ENCODE measurements at places on chromosomes 2 and 18.

DNA sequence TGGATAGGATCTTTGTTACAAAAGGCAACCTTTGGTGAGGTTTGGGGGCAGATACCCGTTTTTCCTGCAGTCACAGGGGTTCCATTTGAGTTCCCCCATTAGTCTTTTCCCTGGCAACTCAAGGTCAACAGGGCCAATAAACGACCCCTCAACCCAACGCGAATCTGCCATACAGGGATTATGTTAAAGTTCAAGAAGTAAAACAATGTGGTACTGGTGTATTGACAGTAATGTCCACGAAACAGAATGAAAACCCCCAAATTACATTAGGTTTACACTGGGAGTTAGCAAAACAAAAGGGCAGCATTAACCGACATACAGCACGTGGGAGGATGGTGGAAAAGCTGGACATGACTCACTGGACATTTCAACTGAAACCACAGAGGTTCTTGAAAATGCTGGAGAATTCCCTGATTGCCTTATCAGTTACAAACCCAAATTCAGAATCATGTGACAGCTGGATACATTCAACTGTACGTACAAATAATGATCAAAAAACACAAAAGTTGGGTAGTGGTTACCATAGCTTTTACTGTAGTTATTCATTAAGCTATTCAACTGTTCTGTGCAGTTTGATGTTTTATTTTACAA is 4.9 kb upstream of the IMP4 start:
- peak overlapping the region; percentile 32 for H3K4me3 ChIP-seq
- H3K36me3 ChIP-seq: no peaks in the 10 kb centered on the region
- H3K27ac ChIP-seq: peak overlapping the region; percentile 83
- no peak for DNase-seq
- no peaks in the 10 kb centered on the region for H3K27me3 ChIP-seq

DNA sequence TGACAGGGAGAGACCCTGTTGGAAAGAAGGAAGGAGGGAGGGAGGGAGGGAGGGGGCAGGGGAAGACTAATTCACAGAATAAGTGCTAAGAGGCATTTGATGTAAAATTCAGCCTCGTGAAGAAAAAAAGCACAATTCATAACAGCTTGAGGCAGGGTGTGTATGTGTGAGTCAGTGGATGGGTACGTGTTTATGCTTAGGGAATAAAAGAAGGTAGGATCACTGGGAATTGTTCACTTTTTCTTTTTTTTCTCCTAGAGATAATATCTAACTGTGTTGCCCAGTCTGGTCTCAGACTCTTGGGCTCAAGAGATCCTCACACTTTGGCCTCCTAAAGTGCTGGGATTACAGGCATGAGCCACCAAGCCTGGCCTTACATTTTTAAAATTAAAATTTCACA is 39.2 kb downstream of the WDR33 start:
- H3K27ac ChIP-seq: no peak overlapping the region
- peaks cover 7% of the 10 kb centered on the region for H3K4me1 ChIP-seq
- DNase-seq: no peak
- no peak overlapping the region for H3K4me3 ChIP-seq

DNA sequence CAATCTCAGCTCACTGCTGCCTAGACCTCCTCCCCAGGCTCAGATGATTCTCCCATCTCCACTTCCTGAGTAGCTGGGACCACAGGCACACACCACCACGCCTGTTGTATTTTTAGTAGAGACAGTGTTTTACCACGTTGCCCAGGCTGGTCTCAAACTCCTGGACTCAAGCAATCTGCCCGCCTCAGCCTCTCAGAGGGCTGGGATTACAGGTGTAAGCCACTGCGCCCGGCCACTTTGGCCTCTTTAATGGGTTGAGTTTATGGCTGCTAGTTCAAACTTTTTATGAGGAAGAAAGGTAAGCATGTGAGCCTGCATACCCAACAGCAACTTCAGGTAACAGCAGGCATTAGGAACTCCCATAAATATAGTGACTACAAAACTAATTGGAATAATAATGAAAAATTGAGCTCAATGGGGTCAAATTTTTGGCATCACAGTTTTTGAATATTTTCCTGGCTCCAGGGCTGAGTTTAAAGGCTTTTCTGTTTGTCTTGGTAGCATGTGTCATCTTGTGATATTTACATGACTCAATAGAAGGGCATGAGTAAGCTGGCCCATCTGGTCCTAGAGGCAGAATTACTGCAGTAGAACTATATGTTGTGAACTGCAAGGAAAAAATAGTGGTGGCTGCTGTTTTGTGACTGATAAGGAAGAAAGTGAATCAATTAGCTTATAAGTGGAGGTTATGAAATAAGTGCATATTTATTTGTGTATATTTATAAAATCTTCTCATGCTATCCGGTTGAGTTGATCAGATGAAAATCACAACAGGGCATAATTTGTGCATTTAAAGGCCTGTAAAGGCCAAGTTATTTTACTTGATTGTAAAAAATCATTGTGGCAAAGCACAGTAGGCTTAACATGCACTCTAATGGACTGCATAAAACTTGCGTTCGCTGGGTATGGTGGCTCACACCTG is 24.8 kb downstream of the GALM start:
- peak; percentile 30 for DNase-seq
- peak overlapping the region; percentile 23 for H3K27ac ChIP-seq
- H3K36me3 ChIP-seq: peaks cover 7% of the 10 kb centered on the region
- H3K27me3 ChIP-seq: no peaks in the 10 kb centered on the region
- no peak overlapping the region for H3K4me3 ChIP-seq

GRCh38 chr2:69088466-69088865 is 75.5 kb downstream of the ANTXR1 start:
- no peaks in the 10 kb centered on the region for H3K27me3 ChIP-seq
- no peak overlapping the region for H3K4me3 ChIP-seq
- H3K36me3 ChIP-seq: no peaks in the 10 kb centered on the region
- DNase-seq: no peak
- H3K4me1 ChIP-seq: no peaks in the 10 kb centered on the region

- no peak for DNase-seq
- no peak overlapping the region for H3K4me3 ChIP-seq
- H3K27me3 ChIP-seq: no peaks in the 10 kb centered on the region
- no peaks in the 10 kb centered on the region for H3K4me1 ChIP-seq
- H3K36me3 ChIP-seq: no peaks in the 10 kb centered on the region
- H3K27ac ChIP-seq: no peak overlapping the region
These were observed 6.9 kb downstream of the OSR1 start for GRCh38 chr2:19351499-19351898.

DNA sequence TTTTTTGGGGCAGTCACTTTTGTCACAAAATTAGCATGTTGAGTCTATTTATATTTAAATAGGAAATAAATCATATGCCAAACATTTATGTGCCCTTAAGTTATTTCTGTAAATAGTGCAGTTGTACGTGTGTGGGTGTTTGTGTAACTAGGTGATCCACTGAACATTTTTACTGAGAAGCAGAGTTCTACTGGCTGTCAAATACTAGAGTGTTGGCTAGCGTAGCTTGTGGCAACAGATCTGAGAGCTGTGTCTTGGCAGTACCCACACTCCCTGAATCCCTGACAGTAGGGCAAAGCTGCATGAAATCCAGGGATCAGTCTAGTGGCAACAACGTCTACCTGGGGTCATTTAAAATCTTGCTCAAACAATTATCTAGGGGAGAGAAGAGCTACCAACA is 273.1 kb upstream of the SLC8A1 start:
- H3K36me3 ChIP-seq: no peaks in the 10 kb centered on the region
- no peaks in the 10 kb centered on the region for H3K27me3 ChIP-seq
- no peaks in the 10 kb centered on the region for H3K4me1 ChIP-seq
- DNase-seq: no peak
- no peak overlapping the region for H3K4me3 ChIP-seq
- no peak overlapping the region for H3K27ac ChIP-seq

GRCh38 chr2:109246616-109247015 is 117.6 kb downstream of the SH3RF3 start:
- no peak overlapping the region for H3K27ac ChIP-seq
- H3K36me3 ChIP-seq: no peaks in the 10 kb centered on the region
- H3K27me3 ChIP-seq: no peaks in the 10 kb centered on the region
- no peaks in the 10 kb centered on the region for H3K4me1 ChIP-seq

DNA sequence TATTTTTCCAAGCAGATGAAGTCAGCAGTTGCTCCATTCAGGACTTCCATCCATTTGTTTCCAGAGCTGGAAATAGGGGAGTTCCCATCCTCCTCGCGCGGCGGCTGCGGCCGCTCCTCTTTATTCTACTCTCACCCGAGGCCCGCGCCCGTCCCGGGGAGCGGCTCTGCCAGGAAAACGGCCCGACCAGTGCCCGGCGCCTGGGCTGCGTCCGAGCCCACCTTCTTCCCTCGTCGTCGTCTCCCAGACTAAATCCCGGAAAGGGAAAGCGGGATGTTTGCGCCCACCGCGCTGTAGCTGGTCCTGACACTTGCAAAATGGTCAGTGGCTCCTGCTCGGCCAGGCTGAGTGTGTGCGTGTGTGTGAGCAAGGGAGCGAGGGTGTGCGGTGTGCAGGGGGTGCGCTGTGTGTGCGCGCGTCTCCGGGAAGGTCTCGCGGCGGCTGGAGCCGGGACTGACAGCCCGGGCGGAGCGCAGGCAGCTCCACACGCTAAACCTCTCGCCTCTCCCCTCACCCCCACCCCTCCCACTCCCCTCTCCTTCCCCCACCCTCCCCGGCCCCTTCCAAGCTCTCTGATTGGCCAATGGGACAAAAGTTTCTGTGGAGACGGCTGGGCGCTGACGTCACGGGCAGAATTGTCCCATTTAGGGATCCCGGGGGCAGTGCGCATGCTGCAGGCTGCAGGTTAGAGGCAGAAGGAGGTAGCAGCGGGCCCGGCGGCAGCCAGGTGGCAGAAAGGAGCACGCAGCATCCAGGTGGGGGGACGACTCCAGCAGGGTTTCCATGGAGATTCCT is at the start of gene NOL4:
NOL4 (minus strand) TSS at position 491 of the 795 bp plus-strand sequence. CDS start 1,660 bp downstream, outside the sequence.
- H3K4me1 ChIP-seq: no peaks in the 10 kb centered on the region
- H3K4me3 ChIP-seq: peak within 1 kb of the TSS; percentile 36
- H3K36me3 ChIP-seq: no peaks in the 10 kb centered on the region
- peaks cover 2% of the 10 kb centered on the region for H3K27me3 ChIP-seq
- DNase-seq: peak; percentile 72
- H3K27ac ChIP-seq: no peak within 1 kb of the TSS

DNA sequence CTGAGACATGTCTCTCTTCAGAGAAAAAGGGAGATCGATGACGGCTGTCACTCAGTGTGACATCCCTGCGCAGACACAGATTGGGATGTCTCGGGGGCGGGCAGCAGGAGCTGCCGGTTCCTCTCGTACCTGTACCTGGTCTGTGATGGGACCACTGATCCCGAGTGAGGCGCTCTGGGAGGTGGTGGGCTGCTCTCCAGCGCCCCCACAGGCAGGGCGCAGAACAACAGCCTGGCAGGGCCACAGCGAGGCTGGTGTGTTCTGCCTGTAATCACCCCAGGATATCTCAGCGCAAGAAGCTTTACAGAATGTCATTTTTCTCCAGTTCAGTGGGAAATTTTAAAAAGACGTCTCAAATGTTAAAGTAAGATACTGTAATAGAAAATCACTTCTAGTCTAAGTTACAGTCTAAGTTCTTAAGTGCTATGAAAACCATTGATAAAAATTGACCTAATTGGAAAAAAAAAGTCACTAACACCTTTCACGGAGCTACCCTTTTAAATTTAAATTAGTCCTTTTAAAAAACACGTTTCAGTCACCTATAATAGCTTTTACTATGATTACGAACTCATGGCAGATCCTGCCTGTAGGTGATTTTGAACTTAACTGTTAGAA is 189.8 kb downstream of the SNTG2 start:
- no peaks in the 10 kb centered on the region for H3K4me1 ChIP-seq
- DNase-seq: peak; percentile 67
- H3K36me3 ChIP-seq: no peaks in the 10 kb centered on the region

- H3K27ac ChIP-seq: no peak overlapping the region
- no peaks in the 10 kb centered on the region for H3K4me1 ChIP-seq
- H3K4me3 ChIP-seq: no peak overlapping the region
- DNase-seq: no peak
- H3K36me3 ChIP-seq: no peaks in the 10 kb centered on the region
- H3K27me3 ChIP-seq: no peaks in the 10 kb centered on the region
These were observed 297.7 kb upstream of the DOK6 start for GRCh38 chr18:69102959-69103358.

GRCh38 chr18:9835113-9835755 is 50.5 kb upstream of the TXNDC2 start:
- no peak overlapping the region for H3K4me3 ChIP-seq
- DNase-seq: no peak
- H3K36me3 ChIP-seq: no peaks in the 10 kb centered on the region
- H3K27me3 ChIP-seq: no peaks in the 10 kb centered on the region
- H3K27ac ChIP-seq: no peak overlapping the region

DNA sequence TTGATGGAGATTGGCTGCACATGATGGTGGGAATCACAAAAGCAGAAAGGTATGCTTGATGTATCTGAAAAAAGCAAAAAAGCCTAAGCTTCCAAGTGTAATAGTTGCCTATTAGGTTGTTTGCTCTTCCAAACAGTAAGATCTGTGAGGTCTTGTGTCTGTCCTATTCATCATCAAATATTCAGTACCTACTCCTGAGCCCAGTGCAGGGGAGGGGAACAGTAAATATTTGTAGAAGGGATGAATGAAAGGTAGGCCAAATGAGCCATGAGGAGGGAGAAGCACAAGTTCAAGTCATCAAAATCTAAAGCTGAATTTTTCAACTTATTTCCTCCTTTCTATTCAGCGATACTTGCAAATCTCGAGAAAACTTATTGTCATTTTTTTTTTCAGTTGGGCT is 153.2 kb upstream of the ETAA1 start:
- H3K27me3 ChIP-seq: no peaks in the 10 kb centered on the region
- no peaks in the 10 kb centered on the region for H3K36me3 ChIP-seq

DNA sequence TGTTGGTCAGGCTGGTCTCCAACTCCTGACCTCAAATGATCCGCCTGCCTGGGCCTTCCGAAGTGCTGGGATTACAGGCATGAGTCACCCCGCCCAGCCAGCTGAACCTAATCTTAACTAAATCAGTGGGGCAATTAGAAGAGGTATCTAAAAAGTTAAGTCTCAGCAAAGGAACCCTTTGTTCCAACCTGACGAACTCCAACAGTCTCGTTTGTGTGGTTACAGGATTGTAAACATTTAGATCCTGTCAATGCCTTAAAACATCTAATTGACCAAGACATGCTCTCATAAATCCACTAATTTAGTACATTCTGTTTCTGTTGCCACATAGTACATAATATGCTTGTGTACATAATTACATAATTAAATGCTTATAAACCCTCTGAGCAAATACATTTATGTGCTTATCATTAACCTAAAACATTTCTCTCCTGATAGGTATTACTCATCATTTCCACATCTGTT is 31.1 kb upstream of the STK39 start:
- no peak overlapping the region for H3K4me3 ChIP-seq
- no peaks in the 10 kb centered on the region for H3K4me1 ChIP-seq
- DNase-seq: peak; percentile 50
- no peaks in the 10 kb centered on the region for H3K27me3 ChIP-seq
